ENCODE measurements at places on chromosomes 11 and 22.

GRCh38 chr11:67277231-67277961 lies 11.1 kb downstream of the GRK2 start:
- DNase-seq: peak; percentile 78

DNA sequence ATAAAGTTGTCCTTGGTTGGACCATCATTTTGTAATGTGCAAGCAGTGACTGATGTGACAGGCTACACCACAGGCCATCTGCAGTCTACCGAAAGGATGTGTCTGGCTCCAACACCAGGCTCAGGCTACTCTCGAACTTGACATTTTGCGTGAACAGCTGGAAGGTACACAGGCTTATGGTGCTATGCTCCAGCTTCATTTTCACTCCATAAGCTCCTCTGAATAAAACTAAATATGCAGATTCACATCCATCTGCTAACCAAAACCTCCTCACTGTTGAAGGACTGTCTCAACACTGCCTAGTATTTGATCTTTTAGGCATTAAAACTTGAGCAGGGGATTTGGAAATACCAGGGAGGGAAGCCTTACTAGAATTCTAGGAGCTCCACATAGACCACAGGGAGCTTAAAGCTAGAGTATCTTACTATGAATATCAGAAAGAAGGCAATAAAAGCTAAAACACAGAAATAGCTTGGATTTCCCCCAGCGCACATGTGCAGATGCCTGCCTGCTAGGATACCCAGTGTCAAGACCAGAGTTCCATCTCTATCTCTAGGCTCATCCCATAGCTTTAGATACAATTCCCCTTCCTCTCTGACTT lies 383.9 kb upstream of the FAT3 start:
- no peak for DNase-seq

- no peak for DNase-seq
These were observed 20.4 kb downstream of the FXYD6 start for GRCh38 chr11:117855912-117856651.

DNA sequence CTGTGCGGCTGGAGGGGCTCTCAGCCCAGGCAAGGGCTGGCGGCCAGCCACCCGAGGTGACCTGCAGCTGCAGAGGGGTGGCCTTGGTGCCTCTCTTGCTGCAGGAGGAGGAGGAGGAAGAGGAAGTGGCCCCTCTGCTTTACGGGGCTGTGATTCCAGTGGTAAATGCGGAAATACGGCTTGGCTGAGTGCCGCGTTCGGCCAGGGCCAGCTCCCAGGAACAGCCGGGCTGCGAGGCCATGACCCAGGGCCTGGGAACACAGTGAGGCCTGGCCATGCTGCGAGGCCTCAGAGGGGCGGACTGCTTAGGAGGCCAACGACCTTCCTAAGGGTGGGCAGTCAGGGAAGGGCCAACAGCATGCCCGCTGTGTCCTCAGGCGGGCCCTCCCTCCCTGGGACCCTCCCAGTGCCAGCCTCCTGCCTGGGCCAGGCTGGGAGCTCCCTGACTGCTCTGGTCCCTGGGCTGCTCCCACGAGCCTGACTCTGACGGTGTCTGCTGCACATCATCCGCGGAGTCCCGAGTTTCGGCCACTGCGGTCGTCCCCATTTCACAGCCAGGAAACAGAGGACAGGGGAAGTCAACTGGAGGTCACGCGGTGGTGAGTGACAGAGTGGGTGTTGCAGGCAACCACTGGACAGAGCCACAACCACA lies 20.8 kb upstream of the PPARA start:
- DNase-seq: no peak

GRCh38 chr11:121367001-121367843 lies 74.7 kb downstream of the SC5D start:
- no peak for DNase-seq

GRCh38 chr11:19428206-19429002 lies 187.7 kb upstream of the E2F8 start:
- DNase-seq: no peak

- no peak for DNase-seq
These were observed 19.6 kb downstream of the DAGLA start for GRCh38 chr11:61699737-61700160.

DNA sequence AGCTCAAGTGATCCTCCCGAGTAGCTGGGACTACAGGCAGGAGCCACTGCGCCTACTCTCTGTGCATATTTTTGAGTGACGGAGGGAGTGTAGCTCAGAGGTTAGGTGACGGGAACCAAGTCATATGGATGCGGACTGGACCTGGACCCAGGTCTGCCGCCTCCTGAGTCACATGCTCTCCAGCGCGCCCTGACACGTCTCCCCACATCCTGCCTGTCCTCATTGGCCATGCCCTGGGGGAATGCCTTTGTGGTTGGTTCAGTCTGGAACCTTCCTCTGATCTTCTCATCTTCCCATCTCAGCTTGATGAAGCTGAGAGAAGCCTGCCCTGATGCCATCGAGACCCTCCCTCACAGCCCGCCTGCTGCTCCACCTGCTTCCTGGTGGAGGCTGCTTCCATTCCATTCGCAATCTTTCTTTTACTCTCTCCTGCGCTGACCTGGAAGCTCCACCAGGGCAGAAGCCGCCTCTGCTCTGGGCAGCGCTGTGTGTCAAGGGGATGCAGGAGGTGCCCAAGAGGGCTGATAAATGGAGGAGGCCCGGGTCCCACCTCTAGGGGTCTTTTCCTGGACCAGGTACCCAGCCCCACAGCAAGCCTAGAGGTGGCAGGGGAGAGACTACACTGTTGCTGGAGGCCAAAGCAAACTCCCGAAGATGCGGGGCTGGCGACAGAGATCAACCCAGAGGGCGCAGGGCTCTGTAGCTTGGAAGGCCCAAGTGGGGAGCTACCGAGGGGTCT lies 13.9 kb upstream of the BAIAP2L2 start:
- no peak for DNase-seq

- DNase-seq: no peak
These were observed 5.7 kb downstream of the APOBEC3D start for GRCh38 chr22:39026509-39027150.

DNA sequence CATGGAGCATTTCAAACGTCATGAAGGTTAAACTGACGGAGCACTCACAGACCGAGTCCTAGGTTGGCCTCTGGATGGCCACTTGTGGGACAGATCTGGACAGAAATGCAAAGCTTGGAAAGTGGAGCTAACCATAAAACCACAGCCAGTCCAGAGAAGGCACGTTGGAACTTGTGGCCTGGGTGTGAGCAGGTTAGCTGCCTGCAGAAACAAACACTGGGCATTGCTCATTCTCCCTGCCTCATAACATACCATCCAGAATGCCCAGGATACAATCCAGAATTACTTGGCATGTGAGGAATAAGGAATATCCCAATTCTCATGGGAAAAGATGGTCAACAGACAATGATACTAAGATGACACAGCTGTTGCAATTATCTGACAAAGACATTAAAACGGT lies 1005.0 kb downstream of the TBC1D22A start:
- no peak for DNase-seq

DNA sequence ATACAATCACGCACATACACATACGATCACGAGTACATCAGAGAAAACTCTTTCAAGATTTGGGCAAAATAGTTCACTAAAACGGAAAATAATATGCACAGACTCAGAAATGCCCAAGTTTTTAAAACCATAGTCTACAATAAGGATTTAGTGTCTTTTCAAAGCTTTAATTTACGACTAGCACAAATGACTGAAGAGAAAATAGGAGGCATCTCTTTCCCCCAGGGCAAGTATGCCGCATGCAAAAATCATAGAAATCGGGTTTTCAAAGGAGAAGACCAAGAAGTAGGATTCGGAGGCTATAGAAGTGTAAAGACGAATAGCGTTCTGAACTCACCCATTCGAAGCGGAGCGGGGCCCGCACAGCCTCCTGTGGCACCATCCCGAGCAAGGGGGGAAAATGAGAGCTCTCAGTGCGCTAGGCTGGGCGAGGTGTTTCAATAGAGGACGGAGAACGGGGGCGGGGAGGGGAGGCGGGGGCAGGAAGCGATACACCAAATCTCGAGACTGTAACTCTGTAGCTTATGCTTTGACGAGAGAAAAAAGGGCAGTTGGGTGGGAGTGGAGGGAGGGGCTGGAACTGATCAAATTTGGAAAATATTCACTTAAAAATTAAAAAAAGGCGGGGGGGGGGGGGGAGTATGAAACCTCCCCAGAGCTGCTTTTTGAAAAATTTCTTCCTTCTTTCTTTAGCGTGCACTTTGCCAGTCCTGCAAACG lies 15.8 kb downstream of the BLID start:
- no peak for DNase-seq

DNA sequence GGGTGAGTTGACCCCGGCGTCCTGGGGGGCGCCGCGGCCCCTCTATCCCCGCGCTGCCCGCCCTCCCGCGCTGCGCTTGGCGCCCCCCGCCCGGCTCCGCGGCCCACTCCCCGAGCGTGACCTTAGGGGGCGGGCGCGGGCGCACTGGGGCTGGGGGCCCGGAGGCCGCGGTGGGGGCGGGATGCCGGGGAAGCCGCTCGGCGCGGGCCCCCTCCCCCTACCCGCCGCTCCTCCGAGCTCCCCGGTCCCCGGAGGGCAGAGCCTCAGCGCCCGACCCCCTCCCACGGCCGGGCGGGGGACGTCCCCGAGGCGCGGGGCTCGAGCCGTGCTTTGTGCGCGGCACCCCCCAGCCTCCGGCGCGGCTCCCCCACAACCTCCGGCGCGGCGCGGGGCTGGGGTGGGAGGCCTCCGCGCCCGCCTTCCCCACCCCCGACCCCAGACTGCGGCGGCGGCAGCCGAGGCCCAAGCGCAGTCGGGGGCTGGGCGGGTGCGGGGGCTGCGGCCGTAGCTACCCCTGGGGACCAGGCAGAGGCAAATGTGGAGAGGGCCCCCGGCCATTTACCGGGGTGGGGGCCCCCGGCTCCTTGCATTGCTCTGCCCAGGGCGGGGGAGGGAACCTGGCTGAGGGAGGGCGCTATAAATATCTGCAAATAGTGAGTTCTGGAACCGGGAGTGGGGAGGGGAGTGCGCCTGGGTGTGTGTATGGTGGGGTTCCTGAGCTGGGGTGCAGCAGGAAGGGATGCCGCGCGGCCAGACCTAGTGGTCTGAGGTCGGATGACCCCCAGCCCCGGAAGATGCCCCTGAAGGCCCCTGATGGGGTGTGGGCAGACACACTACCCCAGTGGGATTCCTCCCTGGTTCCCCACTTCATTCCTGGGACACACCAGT lies 988 bp downstream of the MGAT3 start:
- no peak for DNase-seq

GRCh38 chr22:32810555-32811133 lies 9.1 kb downstream of the TIMP3 start:
- DNase-seq: no peak
